ENCODE measurements at places on chromosomes 16 and 17. TPM values are rescaled to one million over a fixed set of nuclear protein-coding genes. Genes with fewer than 3 reads are reported as not detected.

The GLIS2 gene
- total RNA-seq, result 6.6 TPM

The HS3ST6 gene
- total RNA-seq, result not detected

The HID1 gene
- total RNA-seq, result 0.33 TPM

The TTYH2 gene
- total RNA-seq, result 2.4 TPM

The MYLK3 gene
- not detected for total RNA-seq

The MT4 gene
- not detected for total RNA-seq

The AGRP gene
- total RNA-seq, result not detected

The TPPP3 gene
- total RNA-seq, result 0.74 TPM

The ARHGAP23 gene
- 36.6 TPM for total RNA-seq

The DUS2 gene
- 12.9 TPM for total RNA-seq

The ZFPM1 gene
- total RNA-seq, result 5.2 TPM

The CES1 gene
- not detected for total RNA-seq

The SRL gene
- total RNA-seq, result 0.09 TPM

The TPSD1 gene
- not detected for total RNA-seq

The CYTH1 gene
- 7.8 TPM for total RNA-seq

The KRT33A gene
- total RNA-seq, result not detected
